Right lobe of liver (tissue), 6 donors: ENCODE measurements at places on chromosomes 16 and 17. TPM values are rescaled to one million over a fixed set of nuclear protein-coding genes. Genes with fewer than 3 reads are reported as not detected.
A peak's percentile ranks its signal among the peaks of the same experiment; 100 is the strongest.

DNA sequence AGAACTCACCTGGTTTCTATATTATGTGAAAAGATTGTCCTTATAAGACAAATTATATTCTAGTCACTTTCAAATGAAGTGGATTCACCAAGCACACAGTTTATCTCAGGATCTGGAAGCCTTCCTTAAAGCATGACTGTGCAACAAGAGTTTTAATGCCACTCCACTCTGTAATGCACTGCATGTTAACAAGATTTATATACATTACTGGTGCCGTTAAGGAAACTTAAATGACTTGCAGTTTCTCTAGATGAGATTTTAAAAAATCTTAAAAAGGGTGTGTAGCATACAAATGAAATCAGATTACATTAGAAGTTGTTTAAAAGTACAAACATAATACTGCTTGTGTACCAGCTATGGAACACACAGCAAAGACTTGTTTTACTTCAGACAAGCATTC, 150.8 kb downstream of the SNX11 start:
- no peak for DNase-seq

GRCh38 chr17:57255776-57256681, at the start of gene MSI2:
Gene MSI2, plus strand, starts transcription at chr17:57256523. Its CDS starts 220 bp downstream, at chr17:57256743.
- DNase-seq: peak; percentile 94

DNA sequence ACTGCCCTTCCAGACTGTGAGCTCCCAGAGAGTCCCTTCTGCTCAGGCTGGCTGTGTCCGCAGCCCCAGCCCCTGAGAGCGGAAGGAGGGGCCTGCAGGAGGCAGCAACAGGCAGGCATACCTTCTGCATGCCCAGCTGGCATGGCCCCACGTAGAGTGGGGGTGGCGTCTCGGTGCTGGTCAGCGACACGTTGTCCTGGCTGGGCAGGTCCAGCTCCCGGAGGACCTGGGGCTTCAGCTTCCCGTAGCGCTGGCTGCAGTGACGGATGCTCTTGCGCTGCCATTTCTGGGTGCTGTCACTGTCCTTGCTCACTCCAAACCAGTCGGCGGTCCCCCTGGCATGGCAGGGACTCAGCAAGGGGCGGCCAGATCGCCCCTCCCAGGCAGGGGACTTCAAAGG, 9.0 kb downstream of the RHBDF1 start:
- no peak for DNase-seq

GRCh38 chr17:49362723-49363117, 670 bp upstream of the ZNF652 start:
- no peak for DNase-seq

DNA sequence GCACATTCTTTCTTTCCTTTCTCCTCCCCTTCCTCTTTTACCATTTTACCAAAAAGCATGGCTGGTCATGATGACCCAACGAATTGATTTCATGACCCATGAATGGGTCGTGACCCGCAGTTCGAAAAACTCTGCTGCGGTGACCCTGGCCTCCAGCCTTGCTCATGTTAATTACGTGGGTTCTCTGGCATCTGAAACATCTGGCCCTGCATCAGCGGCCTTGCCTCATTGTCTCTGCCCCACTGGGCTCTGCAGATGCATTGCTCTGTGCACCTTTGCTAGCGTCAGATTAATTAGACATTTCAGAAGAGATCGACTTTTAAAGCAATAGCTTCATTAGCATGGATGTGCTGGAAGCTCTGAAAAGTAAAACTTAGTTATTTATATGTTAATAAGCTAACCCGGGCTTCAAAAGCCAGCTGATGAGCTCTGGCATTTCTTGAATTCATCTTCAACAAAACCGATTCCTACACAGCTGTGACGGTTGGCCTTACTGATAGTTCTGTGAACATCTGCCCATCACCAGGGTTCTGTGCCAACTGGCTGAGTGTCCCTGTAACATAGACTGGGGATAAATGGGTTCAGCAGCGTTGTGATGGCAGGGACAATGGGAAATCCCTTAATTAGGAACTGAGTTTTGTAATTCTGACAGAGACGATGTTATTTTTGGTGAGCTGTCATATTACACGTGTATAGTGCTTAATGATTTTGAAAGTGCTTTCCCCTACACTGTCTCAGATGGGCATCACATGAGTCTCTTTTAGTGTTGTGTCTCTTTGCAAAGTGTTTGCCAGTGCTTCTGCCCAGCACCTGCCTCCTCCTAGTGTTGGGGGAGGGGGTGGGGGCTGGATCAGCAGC, 225.9 kb upstream of the EEF2KMT start:
- DNase-seq: no peak

The HP gene
- total RNA-seq: 58,242 TPM

The PRRT2 gene
- total RNA-seq: 0.42 TPM

The ATP5PD gene
- total RNA-seq: 191 TPM

The C16orf86 gene
- total RNA-seq: 2.4 TPM

The TP53TG3C gene
- not detected for total RNA-seq

The CRAMP1 gene
- 5.4 TPM for total RNA-seq

The ZNF18 gene
- 4.2 TPM for total RNA-seq

The DDX28 gene
- total RNA-seq: 8.1 TPM

The TOX3 gene
- total RNA-seq: 3.6 TPM
